Bladder microvascular endothelial cell (primary cell): ENCODE measurements at places on chromosomes 6 and 20. TPM values are rescaled to one million over a fixed set of nuclear protein-coding genes. Genes with fewer than 3 reads are reported as not detected.

The RFX6 gene
- total RNA-seq = not detected in 2 replicates

The CABLES2 gene
- total RNA-seq = 0.49 and 2.5 TPM in 2 replicates

The OR2H1 gene
- not detected in 2 replicates for total RNA-seq

The PNPLA1 gene
- not detected in 2 replicates for total RNA-seq

The ADGRG6 gene
- total RNA-seq = 37.1 and 43.6 TPM in 2 replicates

The PPP1R14C gene
- not detected in 2 replicates for total RNA-seq

The UBD gene
- 7.0 and 231 TPM in 2 replicates for total RNA-seq

The HLA-DRB5 gene
- 1.6 and 12.3 TPM in 2 replicates for total RNA-seq

The HLA-DQA2 gene
- total RNA-seq = not detected in 2 replicates

The RBM24 gene
- 1.2 and 2.4 TPM in 2 replicates for total RNA-seq

The PDCD2 gene
- 31.9 and 39.6 TPM in 2 replicates for total RNA-seq

The NRSN1 gene
- not detected in 2 replicates for total RNA-seq

The TAGAP gene
- total RNA-seq = not detected in 2 replicates

The WFDC12 gene
- not detected in 2 replicates for total RNA-seq

The MYL9 gene
- 3.2 and 4.3 TPM in 2 replicates for total RNA-seq

The CST3 gene
- 181 and 201 TPM in 2 replicates for total RNA-seq

The TMEM244 gene
- not detected in 2 replicates for total RNA-seq

The BCAS1 gene
- not detected in 2 replicates for total RNA-seq

The TXLNB gene
- total RNA-seq = 1.1 and 1.2 TPM in 2 replicates

The SRMS gene
- total RNA-seq = not detected in 2 replicates

The HLA-DMB gene
- total RNA-seq = 1.0 and 2.4 TPM in 2 replicates

The PTCHD4 gene
- 4.2 and 18.9 TPM in 2 replicates for total RNA-seq

The KIAA0408 gene
- total RNA-seq = under 0.01 TPM in 1 of 2 replicates, not detected in the other

The VGLL2 gene
- total RNA-seq = not detected in 2 replicates
